ENCODE measurements at places on chromosomes 12 and 14.

DNA sequence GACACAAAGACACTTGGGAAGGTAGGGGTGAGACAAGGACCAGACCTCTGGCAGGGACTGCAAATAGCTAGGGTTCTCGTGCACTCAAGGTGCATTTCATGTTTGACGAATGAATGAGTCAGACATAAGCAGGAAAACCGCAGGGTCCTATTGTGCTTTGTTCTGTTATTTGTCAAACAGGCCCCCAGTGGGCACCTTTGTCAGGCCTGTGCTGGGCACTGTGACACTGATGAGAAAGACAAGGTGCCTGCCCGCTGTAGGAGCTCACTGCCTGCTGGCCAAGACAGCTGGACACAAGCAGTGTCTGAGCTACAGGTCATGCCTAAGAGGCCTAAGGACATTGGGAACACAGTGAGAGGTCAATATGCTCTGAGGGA lies 2.3 kb downstream of the OTUB2 start:
- no peak overlapping the region for H3K27ac ChIP-seq
- no peaks in the 10 kb centered on the region for H3K27me3 ChIP-seq
- H3K4me3 ChIP-seq = no peak overlapping the region

GRCh38 chr12:68617160-68617926 lies 6.6 kb downstream of the RAP1B start:
- H3K4me1 ChIP-seq = peaks cover 94% of the 10 kb centered on the region
- DNase-seq = no peak
- H3K4me3 ChIP-seq = peak overlapping the region; percentile 64
- no peak overlapping the region for H3K27ac ChIP-seq
- H3K27me3 ChIP-seq = no peaks in the 10 kb centered on the region

DNA sequence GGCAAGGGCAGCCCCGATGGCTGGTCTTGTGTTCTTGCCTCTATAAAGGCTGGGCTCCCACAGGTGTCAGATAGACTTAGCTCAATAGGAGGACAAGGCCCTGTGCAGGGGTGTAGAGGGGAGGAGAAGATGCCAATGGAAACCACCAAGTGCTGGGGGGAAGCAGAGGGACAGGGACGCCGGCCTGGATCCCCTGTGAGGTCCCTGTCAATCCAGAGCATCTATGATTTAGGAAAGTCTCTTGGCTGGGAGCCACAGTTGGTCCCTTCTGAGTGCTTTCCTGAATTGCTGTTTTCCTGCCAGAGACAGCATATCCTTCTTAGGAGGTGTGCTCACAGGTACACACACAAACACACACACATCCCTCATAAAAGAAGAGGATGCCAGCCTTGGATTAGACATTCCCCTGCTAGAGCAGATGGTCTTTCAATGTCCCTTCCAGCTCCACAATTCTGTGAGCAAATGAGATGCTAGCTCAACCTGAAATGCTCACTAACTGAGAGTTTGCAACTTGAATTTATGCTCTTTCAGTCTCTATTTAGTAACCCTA lies 62.7 kb downstream of the TTC7B start:
- peaks cover 9% of the 10 kb centered on the region for H3K4me1 ChIP-seq
- no peak overlapping the region for H3K4me3 ChIP-seq
- peaks cover 7% of the 10 kb centered on the region for H3K27me3 ChIP-seq
- H3K36me3 ChIP-seq = no peaks in the 10 kb centered on the region

DNA sequence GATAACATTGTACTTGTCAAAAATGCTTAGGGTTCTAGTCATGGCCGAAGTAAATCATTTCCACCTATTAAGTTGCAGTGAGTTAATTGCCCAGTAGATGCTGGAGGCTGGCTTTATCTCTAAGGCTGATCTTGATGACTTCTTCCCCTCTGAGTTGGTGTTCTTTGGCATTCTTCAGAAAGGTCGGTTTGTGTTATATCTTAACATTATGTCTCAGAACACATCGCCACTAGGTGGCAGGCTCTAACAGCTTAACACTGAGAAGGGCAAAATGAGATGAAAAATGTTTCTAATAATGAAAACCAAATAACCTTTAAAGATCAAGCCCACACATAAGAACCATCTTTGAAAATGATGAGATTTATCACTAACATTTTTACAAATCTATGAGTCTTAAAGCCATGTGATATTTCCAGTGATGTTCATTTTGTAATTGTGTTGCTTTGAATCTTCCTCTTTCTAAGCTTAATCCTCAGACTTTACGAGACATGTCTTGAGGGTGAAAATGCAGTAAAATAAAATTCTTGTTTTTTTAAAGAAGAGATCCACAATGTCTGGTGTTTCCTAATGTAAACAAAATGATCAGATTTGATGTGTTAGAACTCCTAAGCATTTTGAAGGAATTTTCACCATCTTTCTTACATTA lies 28.6 kb downstream of the SUDS3 start:
- no peak overlapping the region for H3K4me3 ChIP-seq
- H3K4me1 ChIP-seq = no peaks in the 10 kb centered on the region
- H3K36me3 ChIP-seq = peaks cover 62% of the 10 kb centered on the region
- no peaks in the 10 kb centered on the region for H3K27me3 ChIP-seq
- H3K27ac ChIP-seq = no peak overlapping the region

Measured in CD4-positive, CD25-positive, alpha-beta regulatory T cell (primary cell).